ENCODE measurements at places on chromosomes 16 and 17.

DNA sequence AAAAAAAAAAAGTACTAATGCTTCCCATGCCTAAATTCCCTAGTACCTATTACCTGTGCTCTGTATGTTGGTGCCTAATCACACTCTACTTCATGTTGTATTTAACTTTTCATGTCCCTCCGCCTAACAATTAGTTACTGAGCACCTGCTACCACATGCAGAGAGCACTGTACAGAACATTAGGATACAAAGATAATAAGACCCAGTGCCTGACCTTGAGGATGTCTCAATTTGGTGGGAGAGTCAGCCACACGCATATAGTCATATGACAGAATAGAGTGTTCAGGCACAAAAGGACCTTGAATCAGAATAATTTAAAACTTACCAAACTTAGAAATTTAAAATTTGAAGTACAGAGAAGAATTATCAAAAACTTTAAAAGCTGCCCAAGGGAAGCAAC, 42.1 kb downstream of the USP31 start:
- DNase-seq, result no peak

GRCh38 chr16:79554912-79555311, 45.6 kb downstream of the MAF start:
- no peak for DNase-seq

DNA sequence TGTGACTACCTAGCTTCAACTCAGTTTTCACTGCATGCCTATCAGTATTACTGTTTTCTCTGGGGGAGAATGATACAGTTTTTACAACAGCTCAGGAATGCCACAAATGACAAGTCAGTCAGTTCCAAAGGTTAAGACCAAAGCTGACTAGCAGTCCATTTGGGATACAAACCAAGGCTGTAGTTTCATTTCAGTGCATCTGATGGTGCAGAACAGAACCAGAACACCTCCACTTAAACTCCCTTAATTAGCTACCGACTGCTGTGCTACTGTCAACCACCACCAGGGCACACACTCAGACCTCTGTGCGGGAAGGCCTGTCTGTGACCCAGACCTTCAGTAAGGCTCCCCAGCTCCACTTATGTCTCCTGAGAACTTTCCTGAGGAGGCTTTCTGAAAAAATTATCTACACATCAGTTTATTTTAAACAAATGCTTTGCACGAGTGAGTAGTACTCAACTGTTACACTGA, 20.4 kb downstream of the NFE2L1 start:
- peak; percentile 83 for DNase-seq

- peak; percentile 61 for DNase-seq
These were observed 418 bp downstream of the SOCS3 start for GRCh38 chr17:78359321-78359996.

GRCh38 chr17:51711581-51711980, 446.9 kb downstream of the CA10 start:
- no peak for DNase-seq

GRCh38 chr17:50424246-50424995, 1.6 kb upstream of the ACSF2 start:
- DNase-seq, result no peak

DNA sequence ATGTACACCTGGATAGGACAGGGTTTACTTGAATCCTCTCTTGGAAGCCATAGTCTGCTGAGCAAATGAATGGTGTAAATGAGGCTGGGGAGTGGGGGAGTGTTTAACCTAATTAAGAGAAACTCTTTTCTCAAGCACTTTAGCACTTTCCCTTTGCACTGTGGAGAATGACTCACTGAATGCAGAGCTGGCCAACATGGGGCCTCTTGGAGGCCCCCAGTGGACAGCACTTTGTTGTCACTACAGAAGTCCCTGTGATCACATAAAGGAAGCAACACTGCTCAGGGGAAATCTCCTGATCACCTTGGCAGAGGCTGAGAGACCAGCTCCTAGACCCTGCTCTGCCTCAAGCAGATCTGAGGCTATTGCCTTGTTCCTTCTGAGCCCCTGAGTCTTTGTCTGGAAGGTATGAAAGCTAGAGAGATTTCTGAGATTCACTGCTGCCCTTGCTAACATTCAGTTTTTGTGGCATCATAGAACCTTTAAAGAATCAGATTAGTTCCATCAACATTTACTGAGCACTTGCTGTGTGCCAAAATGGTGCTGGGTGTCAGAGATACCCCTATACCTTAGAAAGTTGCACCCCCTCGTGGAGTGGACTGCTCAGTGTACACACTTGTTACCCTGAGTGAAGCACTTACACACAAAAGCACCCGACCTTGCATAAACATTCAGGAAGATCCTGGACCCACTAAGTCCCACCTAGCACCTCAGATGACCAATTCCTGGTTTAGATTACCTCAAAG, 230.1 kb upstream of the CCL2 start:
- DNase-seq, result no peak

DNA sequence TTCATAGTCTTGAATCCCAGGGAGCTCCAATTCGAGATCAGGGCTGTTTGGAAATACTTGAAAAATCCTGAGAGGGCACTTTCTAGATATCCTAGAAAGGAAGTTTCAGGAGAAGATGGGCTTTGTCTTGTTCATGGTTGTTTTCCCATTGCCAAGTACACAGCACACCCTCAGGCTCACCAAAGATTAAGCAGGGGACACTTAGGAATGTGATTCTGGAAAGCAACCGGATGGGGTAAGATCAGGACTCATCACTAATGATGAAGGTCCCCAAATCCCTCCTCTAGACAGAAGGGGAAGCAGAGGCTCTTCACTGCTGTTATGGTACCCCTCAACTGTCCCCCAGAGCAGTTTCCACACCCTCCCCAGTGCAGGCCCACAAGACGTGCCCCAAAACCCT, 40.7 kb downstream of the VAC14 start:
- DNase-seq, result peak; percentile 58

- DNase-seq, result peak; percentile 83
These were observed 20.0 kb upstream of the HERPUD1 start for GRCh38 chr16:56911771-56912571.

- no peak for DNase-seq
These were observed 1.2 kb upstream of the RARA start for GRCh38 chr17:40307740-40308239.

- no peak for DNase-seq
These were observed 104.3 kb downstream of the ADAMTS18 start for GRCh38 chr16:77330332-77331042.

DNA sequence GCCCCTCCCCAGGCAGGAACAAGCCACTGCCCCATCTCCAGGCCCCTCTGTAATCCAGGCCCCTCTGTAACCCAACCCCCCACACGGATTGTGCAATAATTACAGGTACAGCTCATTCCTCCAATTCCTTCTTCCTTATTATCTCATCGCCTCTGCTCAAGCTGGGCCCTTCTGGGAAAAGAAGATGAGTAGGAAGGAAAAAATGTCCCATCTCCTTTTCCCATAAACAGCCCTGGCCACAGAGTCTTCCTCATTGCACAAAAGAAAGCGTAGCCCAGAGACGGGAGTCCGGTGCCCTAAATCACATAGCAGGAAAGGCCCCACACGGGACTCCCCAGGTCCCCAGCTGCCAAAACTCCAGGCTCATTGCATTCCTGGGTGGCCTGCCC, 3.6 kb upstream of the LITAFD start:
- peak; percentile 93 for DNase-seq

GRCh38 chr17:35052780-35053179, 10.7 kb downstream of the RFFL start:
- no peak for DNase-seq

- DNase-seq, result no peak
These were observed 16.2 kb downstream of the UNC13D start for GRCh38 chr17:75828076-75828400.

- DNase-seq, result no peak
These were observed 11.1 kb downstream of the PIMREG start for GRCh38 chr17:6455321-6455705.

DNA sequence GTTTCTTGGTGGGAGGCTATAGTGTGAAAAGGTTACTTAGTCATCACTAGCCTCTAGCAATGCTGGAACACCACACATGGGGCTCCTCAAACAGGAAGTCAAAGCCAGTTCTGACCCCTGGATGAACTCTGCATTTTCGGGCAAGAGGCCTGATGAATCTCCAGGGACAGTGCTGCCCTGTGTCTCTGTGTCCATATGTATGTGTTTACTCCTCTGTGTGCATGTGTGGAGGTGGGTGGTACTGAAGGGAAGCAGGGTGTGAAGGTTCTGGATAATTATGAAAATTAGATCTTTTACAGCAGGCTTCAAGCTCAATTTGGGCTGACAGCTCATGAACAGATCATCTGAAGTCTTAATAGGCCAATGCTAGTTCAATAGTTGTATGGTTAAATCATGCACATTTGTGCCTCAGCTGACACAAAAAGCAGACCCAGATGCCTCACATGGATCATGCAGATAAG, 133.6 kb downstream of the SNX11 start:
- peak; percentile 86 for DNase-seq

DNA sequence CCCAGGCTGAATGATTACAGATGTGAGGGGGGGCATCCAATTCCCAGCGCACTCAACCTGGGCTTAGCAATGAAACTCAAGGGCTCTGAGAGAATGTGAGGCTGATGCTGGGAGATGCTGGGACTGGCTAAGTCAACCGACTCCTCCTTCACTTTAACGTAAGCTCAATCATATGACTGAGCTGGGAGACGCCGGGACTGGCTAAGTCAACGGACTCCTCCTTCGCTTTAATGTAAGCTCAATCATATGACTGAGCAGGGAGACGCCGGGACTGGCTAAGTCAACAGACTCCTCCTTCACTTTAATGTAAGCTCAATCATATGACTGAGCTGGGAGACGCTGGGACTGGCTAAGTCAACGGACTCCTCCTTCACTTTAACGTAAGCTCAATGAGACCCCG, 179.4 kb downstream of the VPS53 start:
- DNase-seq, result no peak

DNA sequence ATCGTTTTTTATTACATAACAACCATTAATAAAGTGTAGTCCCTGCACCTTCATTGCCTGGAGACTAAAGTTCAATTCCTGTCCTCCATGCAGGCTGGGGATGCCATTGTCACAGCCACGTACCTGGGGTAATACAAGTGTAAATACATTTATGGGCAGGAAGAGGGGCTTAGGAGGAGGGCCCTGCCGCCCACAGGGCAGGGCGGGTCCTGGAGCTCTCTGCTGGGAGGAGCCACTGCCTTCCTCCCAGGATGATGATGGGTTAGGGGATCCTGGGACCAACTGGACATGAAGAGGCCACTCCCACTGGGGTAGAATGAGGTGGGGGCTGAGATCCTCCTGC, 44.1 kb upstream of the SLC38A10 start:
- DNase-seq, result no peak

DNA sequence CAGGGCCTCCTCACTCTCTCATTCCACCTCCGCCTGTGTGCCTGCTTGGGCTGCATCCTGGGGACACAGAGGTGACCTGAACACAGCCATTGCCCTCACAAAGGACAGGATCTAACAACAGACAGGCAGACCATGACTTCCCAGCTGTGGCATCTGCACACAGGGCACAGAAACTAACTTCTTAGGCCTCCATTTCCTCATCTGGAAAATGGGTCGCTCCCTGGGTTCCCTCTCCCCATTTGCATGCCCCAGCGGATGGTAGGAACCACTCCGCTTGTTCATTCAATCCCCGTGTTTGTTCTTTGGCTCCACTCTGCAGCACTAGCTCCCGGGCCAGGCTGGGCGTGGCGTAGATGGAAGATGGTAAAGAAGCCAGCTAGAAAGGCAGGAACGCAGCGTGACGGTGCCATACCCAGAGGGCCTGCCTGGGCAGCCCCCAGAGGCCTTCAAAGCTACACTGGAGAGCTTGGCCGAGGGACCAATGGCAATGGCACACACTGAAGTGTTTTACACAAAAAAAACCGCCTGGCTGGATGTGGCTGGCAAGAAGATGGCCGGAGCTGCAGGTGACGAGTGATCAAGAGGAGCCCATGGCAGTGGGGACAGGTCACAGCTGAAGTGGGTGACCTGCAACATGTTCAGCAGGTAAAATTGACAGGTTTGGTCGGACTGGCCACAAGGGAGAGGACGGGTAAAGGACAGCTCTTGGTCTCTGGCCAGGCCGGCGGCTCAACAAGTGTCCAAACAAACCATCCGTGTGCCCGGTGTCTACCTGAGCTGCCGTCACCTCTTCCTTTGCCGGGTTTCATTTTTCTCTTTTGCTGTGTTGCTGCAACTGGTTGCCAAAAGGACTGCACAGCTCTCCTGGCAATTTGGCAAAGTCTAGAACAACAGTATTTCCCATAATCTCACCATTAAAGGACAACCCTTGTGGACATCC, 66.9 kb downstream of the SOCS1 start:
- DNase-seq, result no peak

DNA sequence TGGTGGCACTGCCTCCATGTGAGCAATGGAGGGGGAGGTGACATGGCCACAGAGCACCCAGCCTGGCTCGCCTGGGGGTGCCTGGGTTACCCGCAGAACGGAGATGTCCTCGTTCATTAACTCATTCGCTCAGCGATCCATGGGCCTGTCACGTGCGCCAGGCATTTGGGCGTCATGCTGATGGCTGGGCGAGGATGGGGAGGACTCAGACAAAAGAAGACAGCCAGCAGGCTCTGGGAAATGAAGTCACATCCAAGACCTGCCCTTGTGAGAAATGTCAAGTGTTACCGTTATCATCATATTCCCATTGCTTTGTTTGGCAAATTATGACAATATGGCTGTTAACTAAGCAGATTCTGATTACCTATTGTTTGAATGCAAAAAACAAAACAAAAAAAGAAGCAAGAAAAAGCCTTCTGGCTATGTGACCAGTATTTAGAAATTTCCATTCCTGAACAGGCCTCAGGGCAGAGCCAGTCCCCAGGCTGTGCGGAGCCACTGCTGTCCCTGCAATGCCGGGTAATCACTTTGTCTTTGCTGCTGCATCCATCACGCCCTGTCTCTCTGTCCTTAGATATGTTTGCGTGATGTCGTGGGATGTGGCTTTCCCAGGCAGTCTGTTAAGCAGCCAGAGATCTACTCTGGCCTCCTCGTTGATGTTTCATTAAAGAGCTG, 57.9 kb downstream of the CMIP start:
- no peak for DNase-seq

GRCh38 chr17:73493956-73494926, 150.0 kb downstream of the SDK2 start:
- no peak for DNase-seq

DNA sequence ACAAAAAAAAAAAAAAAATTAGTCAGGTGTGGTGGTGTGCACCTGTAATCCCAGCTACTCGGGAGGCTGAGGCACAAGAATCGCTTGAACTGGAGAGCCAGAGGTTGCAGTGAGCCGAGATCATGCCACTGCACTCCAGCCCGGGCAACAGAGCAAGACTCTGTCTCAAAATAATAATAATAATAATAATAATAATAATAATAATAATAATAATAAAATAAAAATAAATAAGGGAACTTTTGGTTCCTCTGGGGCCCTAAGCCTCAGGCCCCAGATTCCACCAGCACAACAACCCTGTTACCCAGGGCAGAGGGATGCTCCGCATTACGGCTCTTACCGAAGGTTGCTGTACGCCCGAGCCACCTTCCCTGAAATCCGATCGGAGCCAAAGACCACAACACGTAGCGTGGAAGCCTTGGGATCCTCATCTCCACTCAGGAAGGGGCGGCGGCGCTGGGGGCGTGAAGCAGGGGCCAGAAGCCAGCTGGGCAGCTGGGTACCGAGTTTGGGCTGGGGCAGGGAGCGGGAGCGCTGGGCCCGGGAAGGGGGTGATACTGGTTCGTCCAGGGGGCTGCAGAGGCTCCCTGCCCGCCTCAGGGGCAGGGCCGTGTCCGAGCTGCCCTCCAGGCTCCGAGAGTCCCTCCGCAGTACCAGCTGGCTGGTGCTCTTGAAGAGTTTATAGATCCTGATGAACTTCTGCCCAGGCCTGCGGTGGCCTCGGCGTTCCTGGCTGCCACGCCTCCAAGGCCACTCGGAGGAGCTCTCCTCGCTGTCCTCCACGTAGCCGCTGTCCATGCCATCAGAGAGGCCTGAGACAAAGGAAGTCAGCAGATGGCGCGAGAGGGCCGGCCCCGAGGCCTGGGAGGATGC, 20.6 kb upstream of the PIK3R6 start:
- peak; percentile 57 for DNase-seq

GRCh38 chr17:74812109-74813009, 36.2 kb upstream of the NAT9 start:
- DNase-seq, result no peak

All from EH (cell line).